ENCODE measurements at places on chromosomes 2 and 18. TPM values are rescaled to one million over a fixed set of nuclear protein-coding genes. Genes with fewer than 3 reads are reported as not detected.
A peak's percentile ranks its signal among the peaks of the same experiment; 100 is the strongest.

PLEKHA3 gene
- 23.5 TPM for total RNA-seq

DNA sequence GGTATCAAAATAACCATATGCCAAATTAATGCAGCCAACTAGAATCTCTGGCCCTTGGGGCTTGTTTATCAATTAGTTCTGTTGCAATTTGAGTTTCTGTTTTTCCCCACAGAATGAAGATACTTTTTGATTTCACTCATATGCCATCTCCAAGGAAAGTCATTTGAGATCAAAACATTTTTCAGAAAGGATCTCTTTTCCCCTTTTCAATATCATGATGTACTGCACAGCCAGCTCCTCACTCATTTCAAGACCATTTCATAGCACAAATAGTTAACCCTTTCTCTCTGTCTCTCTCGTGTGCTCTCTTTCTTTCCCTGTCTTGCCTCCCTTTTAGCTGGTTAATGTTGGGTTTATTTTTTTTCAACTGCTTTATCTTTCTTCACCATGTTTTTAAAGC is 387.3 kb downstream of the STK39 start:
- H3K4me1 ChIP-seq = peaks cover 8% of the 10 kb centered on the region
- H3K27ac ChIP-seq = no peak overlapping the region
- no peak for DNase-seq

DNA sequence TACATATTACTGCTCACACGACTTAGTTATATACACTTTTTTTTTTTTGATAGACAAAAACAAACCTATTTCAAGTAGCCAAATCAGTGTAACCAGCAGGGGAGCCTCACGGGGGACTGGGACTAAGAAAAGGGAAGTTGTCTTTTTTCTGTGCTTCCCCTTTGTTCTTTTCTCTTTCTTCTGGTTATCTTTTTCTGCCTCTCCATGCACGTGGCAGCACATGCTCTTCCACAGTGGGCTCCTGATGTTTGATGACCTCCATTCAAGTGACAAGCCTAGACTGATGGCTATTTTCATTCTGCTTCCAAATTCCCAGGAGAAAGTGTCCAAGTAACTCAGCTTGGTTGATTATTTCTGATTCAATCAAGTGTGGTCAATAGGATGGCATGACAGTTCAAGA is 98.2 kb upstream of the STK39 start:
- no peaks in the 10 kb centered on the region for H3K36me3 ChIP-seq
- no peaks in the 10 kb centered on the region for H3K27me3 ChIP-seq
- no peak overlapping the region for H3K27ac ChIP-seq
- no peak overlapping the region for H3K4me3 ChIP-seq
- peaks cover 6% of the 10 kb centered on the region for H3K4me1 ChIP-seq

DNA sequence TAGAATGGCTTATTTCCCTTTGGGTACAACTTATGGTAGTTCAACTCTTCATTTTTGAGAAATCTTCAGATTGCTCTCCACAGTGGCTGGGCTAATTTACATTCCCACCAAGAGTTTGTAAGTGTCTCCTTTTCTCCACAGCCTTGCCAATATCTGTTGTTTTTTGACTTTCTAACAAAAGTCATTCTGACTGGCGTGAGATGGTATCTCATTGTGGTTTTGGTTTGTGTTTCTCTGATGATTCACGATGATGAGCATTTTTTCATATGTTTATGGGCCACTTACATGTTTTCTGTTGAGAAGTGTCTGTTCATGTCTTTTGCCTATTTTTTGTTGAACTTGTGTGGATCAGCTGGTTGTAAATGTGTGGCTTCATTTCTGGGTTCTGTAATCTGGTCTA is 871.0 kb downstream of the EPHA4 start:
- DNase-seq = no peak
- no peak overlapping the region for H3K4me3 ChIP-seq
- no peaks in the 10 kb centered on the region for H3K36me3 ChIP-seq
- no peaks in the 10 kb centered on the region for H3K4me1 ChIP-seq
- H3K27me3 ChIP-seq = no peaks in the 10 kb centered on the region

- no peaks in the 10 kb centered on the region for H3K36me3 ChIP-seq
- H3K27me3 ChIP-seq = peaks cover 28% of the 10 kb centered on the region
- DNase-seq = no peak
- no peak overlapping the region for H3K4me3 ChIP-seq
- peaks cover 16% of the 10 kb centered on the region for H3K4me1 ChIP-seq
These were observed 585.9 kb downstream of the ZEB2 start for GRCh38 chr2:143933946-143934569.

DNA sequence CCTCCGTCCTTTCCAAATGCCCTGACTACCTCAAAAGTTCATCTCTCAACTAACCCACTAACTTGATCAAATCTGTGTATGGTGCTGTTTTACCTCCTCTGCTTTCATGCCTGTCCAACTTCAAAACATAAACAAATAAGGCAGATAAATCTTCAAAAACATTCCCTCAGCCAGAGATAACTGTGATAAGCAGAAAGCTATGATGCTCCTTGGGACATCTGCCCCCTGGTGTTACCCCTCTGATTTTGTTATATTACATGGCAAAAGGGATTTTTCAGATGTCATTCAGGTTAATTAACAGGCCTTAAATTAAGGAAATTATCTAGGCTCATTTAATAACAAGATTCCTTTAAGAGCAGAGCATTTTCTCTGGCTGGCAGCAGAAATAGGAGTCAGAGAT is 810.8 kb upstream of the CHAC2 start:
- no peaks in the 10 kb centered on the region for H3K27me3 ChIP-seq
- DNase-seq = no peak

- H3K27me3 ChIP-seq = no peaks in the 10 kb centered on the region
- peak overlapping the region; percentile 90 for H3K27ac ChIP-seq
- no peak overlapping the region for H3K4me3 ChIP-seq
These were observed 96.9 kb downstream of the HNRNPLL start for GRCh38 chr2:38505779-38506178.

GRCh38 chr2:166419616-166419934 is 43.8 kb upstream of the SCN9A start:
- no peaks in the 10 kb centered on the region for H3K36me3 ChIP-seq
- no peaks in the 10 kb centered on the region for H3K27me3 ChIP-seq
- no peaks in the 10 kb centered on the region for H3K4me1 ChIP-seq
- no peak for DNase-seq

TMEM182 gene
- 2.8 TPM for total RNA-seq

DNA sequence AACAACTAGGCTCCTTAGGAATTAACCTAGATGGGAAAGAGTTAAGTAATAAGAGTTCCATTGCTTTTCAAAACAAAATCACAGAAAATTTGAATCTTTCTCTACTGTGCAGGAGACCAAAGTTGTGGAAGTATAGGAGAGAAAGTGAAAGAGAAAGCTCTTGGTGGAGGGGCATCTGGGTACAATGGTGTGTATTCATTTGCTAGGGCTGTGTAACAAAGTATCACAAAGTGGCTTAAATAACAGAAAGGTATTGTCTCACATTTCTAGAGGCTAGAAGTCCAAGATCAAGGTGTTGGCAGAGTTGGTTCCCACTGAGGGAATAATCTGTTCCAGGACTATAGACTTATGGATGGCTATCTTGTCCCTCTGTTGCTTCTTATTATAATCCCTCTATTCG is 50.5 kb upstream of the GORASP2 start:
- H3K27me3 ChIP-seq = no peaks in the 10 kb centered on the region
- no peak overlapping the region for H3K4me3 ChIP-seq

DNA sequence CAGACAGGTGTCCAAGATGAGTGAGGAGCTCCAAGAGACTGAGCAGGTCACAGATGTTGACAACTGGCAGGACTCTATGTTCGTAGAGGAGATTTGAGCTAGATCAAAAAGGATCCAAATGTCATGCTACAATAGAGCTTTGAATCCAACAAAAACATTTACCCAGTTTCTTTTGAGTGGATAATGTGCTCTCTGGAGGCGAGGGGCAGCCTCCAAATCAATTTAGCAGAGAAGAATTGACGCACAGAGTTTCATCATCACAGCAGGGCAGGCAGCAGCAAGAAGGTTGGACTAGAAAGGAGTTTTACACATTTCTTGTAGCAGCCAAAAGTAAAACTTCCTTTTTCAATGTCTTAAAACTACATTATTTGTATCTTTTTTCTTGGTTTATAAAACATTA is 653.0 kb downstream of the RNF144A start:
- H3K27ac ChIP-seq = no peak overlapping the region
- no peak for DNase-seq
- H3K36me3 ChIP-seq = no peaks in the 10 kb centered on the region
- H3K4me1 ChIP-seq = no peaks in the 10 kb centered on the region
- H3K4me3 ChIP-seq = no peak overlapping the region

PTGR3 gene
- 16.4 TPM for total RNA-seq

DNA sequence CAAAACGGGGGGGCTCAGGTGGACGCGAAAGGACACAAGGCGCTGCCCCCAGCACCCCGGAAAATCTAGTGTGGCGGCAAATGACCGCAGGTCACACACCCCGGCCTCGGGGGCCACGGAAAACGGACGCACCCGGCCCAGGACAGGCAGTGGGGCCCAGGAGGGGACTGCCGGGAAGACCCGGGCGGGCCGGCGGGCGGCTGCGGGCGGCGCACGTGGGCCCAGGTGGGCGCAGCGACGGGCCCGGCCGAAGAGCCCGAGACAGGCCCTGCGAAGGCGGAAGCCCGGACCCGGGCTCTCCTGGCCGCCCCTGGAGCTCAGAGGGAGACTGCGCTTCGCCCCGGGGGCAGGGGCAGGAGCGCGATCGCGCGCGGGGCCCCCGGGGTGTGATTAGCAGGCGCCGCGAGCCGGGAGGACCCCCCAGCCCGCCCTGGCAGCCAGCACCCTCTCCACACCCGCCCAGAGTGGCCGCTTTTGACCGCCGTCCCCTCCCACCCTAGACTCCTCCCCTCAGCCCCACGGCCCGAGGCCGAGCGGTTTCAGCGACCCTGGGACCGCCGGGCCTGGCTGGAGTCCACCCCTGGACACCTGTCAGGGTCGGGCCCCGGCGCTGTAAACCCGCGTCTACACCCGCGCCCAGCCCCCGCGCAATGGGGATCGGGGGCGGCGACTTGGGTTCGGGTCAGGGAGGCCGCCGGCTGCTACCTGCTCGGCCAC is 773 bp downstream of the MBP start:
- peak overlapping the region; percentile 90 for H3K27ac ChIP-seq
- H3K4me3 ChIP-seq = peak overlapping the region; percentile 81
- no peak for DNase-seq
- H3K4me1 ChIP-seq = peaks cover 75% of the 10 kb centered on the region

GRCh38 chr18:14089191-14089590 is 43.0 kb downstream of the ZNF519 start:
- no peak overlapping the region for H3K27ac ChIP-seq
- no peaks in the 10 kb centered on the region for H3K27me3 ChIP-seq
- H3K36me3 ChIP-seq = no peaks in the 10 kb centered on the region
- no peaks in the 10 kb centered on the region for H3K4me1 ChIP-seq
- H3K4me3 ChIP-seq = no peak overlapping the region
- no peak for DNase-seq

- peak overlapping the region; percentile 94 for H3K27ac ChIP-seq
- H3K4me3 ChIP-seq = peak overlapping the region; percentile 95
- DNase-seq = no peak
These were observed 783 bp upstream of the TXNL4A start for GRCh38 chr18:79989195-79989497.

PDE1A gene
- 10.2 TPM for total RNA-seq

CNDP1 gene
- not detected for total RNA-seq

PASK gene
- 2.8 TPM for total RNA-seq

DNA sequence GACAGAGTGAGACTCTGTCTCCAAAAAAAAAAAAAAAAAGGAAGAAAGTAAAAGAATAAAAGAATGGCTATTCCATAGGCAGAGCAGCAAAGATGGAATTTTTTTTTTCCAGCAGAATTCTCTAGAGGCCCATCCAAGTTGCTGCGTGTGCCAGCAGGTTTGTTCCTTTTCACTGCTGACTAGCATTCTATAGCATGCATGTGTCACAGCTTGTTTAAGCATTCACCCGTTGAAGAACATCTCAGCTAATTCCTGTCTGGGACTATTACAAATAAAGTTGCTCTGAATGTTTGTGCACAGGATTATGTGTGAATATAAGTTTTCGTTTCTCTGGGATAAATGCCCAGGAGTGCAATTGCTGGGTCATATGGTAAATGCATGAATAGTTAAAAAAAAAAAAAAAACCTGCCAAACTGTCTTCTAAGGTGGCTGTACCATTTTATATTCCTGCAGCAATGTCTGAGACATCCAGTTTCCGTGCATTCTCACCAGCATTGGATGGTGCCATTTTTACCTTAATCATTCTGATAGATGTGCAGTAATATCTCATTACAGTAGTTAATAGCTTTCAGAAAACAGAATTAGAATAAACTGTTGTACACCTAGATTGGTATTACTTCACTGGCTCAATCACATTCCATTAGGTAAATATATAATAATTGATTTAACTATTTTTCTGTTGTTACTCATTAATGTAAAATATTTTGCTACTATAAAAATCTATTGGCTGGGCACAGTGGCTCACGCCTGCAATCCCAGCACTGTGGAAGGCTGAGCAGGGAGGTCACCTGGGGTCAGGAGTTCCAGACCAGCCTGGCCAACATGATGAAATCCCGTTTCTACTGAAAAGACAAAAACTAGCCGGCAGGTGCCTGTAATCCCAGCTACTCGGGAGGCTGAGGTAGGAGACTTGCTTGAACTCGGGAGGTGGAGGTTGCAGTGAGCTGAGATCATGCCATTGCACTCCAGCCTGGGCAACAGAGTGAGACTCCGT is 47.5 kb upstream of the ASAP2 start:
- no peaks in the 10 kb centered on the region for H3K36me3 ChIP-seq
- DNase-seq = no peak
- no peak overlapping the region for H3K27ac ChIP-seq
- peaks cover 14% of the 10 kb centered on the region for H3K4me1 ChIP-seq
- H3K4me3 ChIP-seq = no peak overlapping the region
- no peaks in the 10 kb centered on the region for H3K27me3 ChIP-seq

GRCh38 chr2:42754021-42754775 is 9.7 kb downstream of the OXER1 start:
- H3K27ac ChIP-seq = no peak overlapping the region
- no peaks in the 10 kb centered on the region for H3K27me3 ChIP-seq
- peaks cover 14% of the 10 kb centered on the region for H3K36me3 ChIP-seq
- DNase-seq = peak; percentile 89

LCT gene
- not detected for total RNA-seq

GRCh38 chr2:7033136-7033960 is 116.1 kb downstream of the RNF144A start:
- H3K27ac ChIP-seq = no peak overlapping the region
- peaks cover 24% of the 10 kb centered on the region for H3K4me1 ChIP-seq
- no peak overlapping the region for H3K4me3 ChIP-seq
- peaks cover 49% of the 10 kb centered on the region for H3K36me3 ChIP-seq
- H3K27me3 ChIP-seq = no peaks in the 10 kb centered on the region

TMEM200C gene
- total RNA-seq = 0.39 TPM

GRCh38 chr2:46311651-46312223 is 14.5 kb downstream of the EPAS1 start:
- H3K27me3 ChIP-seq = no peaks in the 10 kb centered on the region
- no peak overlapping the region for H3K4me3 ChIP-seq
- DNase-seq = no peak
- peaks cover 96% of the 10 kb centered on the region for H3K4me1 ChIP-seq
- peak overlapping the region; percentile 13 for H3K27ac ChIP-seq
- no peaks in the 10 kb centered on the region for H3K36me3 ChIP-seq

TCF23 gene
- not detected for total RNA-seq

- DNase-seq = no peak
- H3K4me3 ChIP-seq = peak overlapping the region; percentile 85
- H3K27ac ChIP-seq = peak overlapping the region; percentile 93
- H3K36me3 ChIP-seq = no peaks in the 10 kb centered on the region
These were observed 335 bp downstream of the TRAK2 start for GRCh38 chr2:201450954-201451291.

All from esophagus muscularis mucosa (tissue), 4 donors.